ENCODE measurements at places on chromosomes 13 and 19.

DNA sequence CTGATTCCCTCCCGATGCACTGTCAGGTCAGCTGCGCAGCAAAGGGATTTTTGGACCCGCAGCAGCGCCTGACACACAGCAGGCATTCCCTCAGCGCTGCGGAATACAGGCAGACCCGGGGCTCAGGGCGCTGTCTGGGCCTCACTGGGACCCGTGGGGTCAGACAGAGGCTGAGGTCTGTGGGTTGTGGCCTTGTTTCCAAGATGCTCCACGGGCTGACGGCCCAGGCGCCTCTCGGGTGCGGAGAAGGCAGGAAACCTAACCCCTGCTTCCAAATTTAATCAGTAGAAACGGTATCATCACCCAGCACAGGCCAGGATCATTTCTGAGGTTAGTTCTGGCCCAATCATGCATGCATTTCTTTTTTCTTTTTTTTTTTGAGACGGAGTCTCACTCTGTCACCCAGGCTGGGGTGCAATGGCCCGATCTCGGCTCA, 686 bp upstream of the RNF126 start:
- DNase-seq = no peak

GRCh38 chr13:100619940-100620339, 31.4 kb upstream of the GGACT start:
- peak; percentile 23 for DNase-seq

- DNase-seq = no peak
These were observed 249.8 kb downstream of the NBEA start for GRCh38 chr13:35191883-35192282.

- DNase-seq = no peak
These were observed 33.8 kb upstream of the NDFIP2 start for GRCh38 chr13:79447141-79447540.

GRCh38 chr19:5216141-5216847, 124.3 kb downstream of the PTPRS start:
- DNase-seq = no peak

- no peak for DNase-seq
These were observed 40.8 kb upstream of the RFXAP start for GRCh38 chr13:36778083-36778671.

GRCh38 chr19:21101521-21102242, 19.7 kb downstream of the ZNF714 start:
- peak; percentile 20 for DNase-seq

GRCh38 chr19:30911491-30911890, 437.7 kb downstream of the TSHZ3 start:
- no peak for DNase-seq

DNA sequence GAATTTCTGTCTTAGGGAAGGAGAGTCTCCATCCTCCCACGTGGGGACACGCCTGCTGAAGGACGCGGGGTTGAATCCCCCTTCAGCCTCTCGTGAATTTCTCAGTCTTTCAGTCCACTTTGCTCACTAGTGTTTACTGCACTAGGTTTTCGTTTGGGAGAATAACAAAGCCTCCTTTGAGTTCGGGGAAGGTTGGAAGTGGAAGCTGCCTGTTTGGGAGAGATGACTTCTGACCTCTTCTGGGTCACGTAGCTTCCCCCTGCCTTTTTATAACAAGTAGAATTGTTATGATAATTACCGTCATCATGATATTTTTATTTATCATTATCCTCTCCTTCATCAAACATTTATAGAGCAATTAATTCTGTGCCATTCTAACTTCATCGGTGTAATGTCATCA, 60.7 kb downstream of the ATP11A start:
- DNase-seq = no peak

DNA sequence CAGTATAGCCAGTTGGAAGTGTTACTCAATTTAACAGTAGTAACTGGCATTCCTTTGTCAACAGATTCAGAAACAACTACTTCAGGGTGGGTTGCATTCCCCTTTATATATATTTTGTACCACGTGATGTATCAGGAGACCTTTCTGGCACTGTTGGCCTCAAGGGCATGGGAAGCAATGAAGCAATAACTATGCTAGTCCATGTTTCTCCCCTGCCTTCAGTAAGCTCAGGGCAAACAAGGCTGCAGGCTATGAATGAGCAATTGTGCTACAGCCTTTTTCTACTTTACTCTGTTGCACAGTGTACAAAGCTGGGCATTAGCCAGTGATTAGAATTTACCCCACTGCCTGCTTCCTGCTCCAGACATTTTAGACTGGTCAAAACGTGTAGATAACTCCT, 348.8 kb downstream of the GPC5 start:
- no peak for DNase-seq

GRCh38 chr13:106213028-106213757, 322.3 kb downstream of the EFNB2 start:
- DNase-seq = no peak

DNA sequence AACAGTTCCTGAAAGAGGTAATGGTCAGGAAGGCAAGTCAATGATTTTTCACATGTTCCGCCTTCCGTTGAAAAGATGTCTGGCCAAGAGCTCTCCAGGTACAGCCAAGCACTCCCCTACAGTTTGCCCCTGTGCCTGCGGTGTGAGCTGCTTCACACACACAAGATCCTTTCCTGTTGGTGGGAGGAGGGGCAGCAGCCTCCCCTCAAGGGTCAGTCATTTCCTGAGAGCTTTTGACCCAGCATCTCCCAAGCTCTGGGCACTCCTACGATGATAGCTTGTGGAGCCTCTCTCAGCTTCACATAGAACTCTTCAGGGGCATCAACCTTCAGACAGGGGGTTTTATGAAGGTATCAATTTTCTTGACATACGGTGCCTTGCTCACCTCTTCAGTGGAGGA, 86.9 kb downstream of the DOCK9 start:
- no peak for DNase-seq

DNA sequence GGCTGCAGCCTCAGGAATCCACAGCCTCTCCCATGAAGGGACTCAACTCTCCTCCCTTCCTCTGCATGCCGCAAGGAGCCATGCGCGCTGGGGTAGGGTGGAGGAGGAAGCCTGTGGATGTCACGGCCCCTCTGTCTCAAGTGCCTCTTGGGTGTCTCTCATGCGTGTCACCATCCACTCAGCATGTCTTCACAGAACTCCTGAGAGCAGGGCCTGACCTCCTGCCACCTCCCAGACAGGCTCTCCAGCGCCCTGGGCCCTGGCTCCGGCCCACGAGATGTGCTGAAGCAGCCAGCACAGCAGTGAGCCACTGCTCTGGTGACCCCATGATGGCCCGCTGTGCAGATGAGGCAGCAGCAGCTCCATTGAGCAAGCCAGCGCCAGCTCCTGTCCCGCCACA, 25.9 kb upstream of the SPACA7 start:
- DNase-seq = no peak

GRCh38 chr19:41439441-41440222, at the start of gene DMAC2:
Gene DMAC2, minus strand, starts transcription at chr19:41439912. Its CDS starts 13 bp downstream, at chr19:41439899.
- DNase-seq = peak; percentile 97

DNA sequence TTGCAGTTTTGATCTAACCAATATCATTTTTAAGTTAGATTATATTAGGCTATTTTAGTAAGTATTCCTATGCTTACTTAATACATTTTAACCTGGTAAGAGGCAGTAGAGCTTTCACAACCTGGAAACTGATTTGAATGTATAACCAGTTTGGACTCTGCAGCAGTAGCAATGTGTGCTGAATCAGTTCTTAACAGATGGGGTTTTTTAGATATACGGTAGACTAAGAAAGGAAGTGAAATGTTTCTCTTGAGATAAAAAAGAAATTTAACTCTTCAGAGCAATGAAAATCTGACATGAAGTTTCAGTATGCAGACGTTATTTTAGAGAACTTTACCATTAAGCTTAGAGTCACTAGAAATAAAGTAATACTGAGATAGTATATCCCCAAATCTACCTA, 2.7 kb downstream of the NBEA start:
- no peak for DNase-seq

DNA sequence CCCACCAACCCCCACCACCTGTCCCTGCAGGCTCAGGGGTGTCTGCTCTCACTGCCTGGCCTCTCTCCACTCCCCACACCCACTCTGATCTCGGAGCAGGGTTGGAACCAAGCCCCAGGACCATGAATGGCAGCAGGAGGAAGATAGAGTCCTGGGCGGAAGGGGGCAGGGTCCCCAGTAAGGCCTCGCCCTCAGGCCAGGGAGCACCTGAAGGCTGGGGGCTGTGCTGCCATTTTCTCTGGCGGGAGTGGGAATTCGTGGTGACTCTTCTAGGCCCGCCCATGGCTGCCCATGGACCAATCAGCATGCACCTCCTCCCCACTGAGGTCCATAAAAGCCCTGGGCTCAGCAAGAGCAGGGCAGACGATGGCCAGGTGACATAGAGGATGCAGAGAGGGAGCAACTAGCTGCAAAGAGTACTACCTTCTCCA, 25.0 kb downstream of the KBTBD6 start:
- DNase-seq = no peak

DNA sequence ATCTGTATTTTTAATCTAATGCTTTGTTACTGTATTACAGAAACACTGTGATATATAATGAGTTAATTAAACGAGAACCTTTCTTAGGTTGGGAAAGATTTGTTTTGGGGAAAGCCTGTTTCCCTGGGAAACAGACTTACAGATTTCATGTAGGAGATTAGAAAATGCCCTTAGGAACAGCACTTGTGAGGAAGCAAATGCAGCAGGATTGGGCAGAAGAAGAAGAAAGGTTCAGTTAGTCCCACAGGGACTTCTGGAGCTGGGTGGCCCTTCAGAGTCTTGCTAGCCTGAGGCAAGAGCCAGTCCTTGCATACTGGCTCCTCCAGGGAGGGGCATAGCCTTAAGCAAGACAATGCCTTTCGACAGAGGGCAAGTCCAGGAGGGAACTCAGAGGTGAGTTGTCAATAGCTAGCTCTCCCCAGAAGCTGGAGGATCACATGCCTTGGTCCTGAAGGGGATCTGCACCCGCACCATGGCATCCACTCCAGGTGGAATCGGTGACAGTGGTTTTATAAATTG, 36.8 kb downstream of the N4BP2L1 start:
- DNase-seq = no peak

- DNase-seq = no peak
These were observed 911 bp downstream of the ENOX1 start for GRCh38 chr13:43785650-43786471.

DNA sequence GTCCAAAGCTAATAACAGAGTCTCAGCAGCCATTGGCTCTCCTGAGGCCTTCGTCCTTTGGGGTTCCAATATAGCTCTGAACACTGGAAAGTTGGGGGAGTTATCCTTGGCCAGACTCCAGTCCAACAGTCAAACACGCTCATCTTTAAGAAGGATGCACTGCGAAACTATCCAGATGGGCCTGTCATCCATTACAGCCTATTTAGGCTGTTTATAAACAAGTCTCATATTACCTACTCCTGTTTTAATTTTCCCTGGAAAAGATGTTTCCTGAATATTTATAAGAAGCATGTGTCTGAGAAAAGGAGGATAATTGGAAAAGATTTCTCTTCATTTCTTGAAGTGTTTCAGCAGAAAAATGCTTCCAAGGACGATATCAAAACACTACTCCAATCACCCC, 170.7 kb downstream of the DCT start:
- no peak for DNase-seq

DNA sequence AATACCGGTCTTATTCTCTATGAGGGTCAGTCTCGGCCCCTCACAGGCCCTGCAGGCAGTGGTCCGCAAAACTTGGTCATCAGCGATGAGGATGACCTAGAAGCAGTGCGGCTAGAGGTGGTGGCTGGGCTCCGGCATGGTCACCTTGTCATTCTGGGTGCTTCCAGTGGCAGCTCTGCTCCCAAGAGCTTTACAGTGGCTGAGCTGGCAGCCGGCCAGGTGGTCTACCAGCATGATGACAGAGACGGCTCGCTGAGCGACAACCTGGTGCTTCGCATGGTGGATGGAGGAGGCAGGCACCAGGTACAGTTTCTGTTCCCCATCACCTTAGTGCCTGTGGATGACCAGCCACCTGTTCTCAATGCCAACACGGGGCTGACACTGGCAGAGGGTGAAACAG, 1.8 kb downstream of the FREM2 start:
- no peak for DNase-seq

DNA sequence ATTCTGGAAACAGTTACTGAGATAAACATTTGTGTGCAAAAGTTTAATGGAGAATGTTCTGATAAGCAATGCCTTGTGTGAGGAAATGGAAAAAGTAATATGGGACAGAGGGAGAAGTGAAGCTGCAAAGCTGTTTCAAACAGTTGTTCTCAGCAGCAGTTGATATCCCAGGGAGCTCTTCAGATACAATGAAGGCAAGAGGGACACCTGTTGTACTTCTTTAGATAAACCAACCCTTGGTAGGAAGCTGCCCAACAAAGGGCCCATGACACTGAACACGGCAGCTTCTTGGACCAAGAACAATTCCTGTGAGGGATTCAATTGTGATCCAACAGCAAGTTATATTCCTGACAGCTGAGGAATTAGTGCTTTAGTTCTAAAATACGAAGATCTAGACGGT, 894.3 kb upstream of the PCDH20 start:
- no peak for DNase-seq

- DNase-seq = no peak
These were observed 5.5 kb downstream of the GCDH start for GRCh38 chr19:12896460-12896859.

DNA sequence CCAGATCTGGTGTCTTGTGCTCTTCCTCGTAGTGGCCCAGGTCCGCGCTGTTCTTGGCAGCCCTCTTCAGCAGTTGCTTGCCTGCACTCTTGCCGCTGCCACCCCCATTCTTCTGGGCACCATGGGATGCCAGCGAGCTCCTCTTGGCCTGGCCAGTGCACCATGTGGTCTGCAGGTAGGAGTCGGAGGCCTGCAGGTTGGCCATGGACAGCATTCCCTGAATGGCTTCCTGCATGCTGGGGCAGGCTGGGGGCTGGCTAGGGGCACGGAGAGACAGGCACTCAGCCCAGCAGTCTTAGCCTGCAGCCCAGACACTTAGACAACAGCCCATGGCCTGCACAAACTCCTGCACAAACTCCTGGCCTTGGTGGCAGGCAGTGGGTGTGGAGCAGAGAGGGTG, 234.9 kb downstream of the TUBA3C start:
- no peak for DNase-seq

- DNase-seq = no peak
These were observed 29.4 kb downstream of the AP1M1 start for GRCh38 chr19:16226878-16227836.

- peak; percentile 9 for DNase-seq
These were observed 1.2 kb upstream of the ZNF574 start for GRCh38 chr19:42074513-42075363.

GRCh38 chr19:30704771-30705330, 332.7 kb downstream of the ZNF536 start:
- DNase-seq = no peak

DNA sequence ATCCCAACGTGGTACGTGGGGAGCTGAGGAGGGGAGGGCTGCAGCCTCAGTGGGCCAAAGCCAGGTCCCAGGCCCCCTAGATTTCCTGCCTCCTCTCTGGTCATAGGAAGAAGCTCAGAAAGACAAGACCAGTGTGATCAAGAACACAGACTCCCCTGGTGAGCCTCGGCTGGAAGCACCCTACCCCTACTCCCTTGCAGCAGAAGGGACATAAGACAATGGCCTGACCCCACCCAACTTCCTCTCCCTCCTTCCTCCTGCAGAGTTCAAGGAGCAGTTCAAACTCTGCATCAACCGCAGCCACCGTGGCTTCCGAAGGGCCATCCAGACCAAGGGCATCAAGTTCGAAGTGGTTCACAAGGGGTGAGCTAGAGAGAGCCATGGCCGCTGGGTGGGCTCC, 11.5 kb downstream of the PODNL1 start:
- DNase-seq = no peak

Measured in activated CD4-positive, alpha-beta T cell treated with anti-CD3 and anti-CD28 coated beads, Interleukin-2, Interleukin-4, amounts not matched to agents 100 ng/mL and 50 ng/mL, durations not matched to agents 16 hours and 8 hours (primary cell).